HuH-7 (cell line): ENCODE measurements at places on chromosomes 12 and 14.

DNA sequence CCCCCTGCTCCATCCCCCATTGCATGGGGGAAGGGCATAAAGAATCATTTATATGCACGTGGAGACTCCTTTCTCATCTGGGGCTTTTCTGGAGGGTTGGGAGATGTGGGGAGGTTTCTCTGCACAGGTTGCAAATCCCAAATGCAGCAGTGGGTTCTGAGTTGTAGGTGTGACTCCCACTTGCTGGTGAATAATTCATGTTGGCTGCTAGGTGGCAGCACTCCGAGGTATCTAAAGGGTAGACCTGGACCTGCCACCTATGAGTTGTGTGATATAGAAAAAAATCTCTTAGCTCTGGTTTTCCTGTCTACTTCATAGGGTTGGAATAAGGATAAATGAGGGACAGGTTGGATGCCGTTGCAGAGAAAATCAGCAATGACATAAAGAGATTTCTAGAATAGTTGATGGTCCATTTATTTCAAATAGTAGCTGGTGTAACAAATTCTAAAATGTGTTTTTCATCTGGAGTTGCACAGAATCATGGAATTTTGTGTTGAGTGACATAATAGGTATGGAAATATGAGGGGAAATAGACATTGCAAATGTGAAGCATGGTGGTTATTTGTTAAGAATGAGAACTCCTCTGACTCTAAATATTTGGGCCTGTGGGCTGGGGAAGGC lies 4.6 kb downstream of the MARCHF9 start:
- DNase-seq = peak; percentile 82

GRCh38 chr14:76937181-76938091 lies 91.1 kb downstream of the IRF2BPL start:
- DNase-seq = no peak

DNA sequence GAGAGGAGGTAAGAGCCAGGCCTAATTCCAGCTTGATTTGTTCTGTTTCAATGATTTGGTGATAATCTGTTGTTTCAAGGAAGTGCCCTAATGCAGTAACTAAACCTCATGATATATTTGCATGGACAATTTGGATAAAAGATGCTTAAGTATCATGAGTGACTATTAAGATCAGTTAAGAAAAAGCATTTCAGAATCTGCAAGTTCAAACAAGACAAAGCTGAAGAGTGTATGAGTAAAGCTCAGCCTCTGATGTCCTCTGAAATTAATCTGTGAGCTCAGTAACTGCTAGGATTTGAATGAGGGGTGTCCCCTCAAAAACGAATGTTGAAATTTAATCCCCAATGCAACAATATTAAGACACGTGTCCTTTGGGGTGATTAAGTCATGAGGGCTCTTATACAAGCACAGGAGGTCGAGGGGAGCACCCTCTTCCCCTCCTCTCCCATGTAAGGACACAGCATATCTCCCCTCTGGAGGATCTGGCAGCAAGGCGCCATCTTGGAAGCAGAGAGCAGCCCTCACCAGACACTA lies 949.2 kb downstream of the GALC start:
- DNase-seq = no peak

DNA sequence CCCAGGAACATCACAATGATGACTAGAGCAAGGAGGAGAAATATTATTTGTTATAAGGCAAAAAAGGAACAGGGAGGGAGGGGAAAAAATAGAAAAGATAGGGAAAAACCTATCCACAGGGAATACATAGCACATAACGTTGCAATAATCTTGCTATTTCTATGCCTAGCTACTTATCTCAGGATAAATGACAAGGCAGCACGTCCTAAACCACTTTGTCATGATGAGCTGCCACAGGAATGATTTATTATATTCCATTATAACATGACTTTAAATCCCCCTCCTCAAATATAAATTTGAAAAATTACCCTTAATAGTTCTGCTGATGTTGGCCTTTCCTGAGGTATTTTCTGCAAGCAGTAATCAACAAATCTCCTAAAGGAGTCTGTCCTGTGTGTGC lies 76.7 kb downstream of the PEBP1 start:
- DNase-seq = no peak

DNA sequence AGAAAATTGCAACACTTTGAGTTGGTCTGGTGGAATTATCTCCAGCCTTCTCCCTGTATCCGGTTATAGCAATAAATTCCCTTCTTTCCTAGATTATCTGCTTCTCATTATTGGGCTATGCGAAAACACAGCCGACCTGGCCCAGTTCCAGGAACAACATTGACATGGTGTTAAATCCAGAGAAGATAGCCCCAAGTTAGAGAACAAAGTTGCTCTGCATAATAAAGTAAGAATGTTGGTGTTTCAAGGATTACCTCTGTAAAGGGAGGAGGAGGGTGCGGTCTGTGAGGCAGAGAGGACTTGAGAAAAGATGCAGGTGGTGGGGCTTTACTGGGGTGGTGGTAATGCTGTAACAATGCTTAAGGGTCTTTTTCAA lies 12.1 kb downstream of the TCL1A start:
- no peak for DNase-seq

DNA sequence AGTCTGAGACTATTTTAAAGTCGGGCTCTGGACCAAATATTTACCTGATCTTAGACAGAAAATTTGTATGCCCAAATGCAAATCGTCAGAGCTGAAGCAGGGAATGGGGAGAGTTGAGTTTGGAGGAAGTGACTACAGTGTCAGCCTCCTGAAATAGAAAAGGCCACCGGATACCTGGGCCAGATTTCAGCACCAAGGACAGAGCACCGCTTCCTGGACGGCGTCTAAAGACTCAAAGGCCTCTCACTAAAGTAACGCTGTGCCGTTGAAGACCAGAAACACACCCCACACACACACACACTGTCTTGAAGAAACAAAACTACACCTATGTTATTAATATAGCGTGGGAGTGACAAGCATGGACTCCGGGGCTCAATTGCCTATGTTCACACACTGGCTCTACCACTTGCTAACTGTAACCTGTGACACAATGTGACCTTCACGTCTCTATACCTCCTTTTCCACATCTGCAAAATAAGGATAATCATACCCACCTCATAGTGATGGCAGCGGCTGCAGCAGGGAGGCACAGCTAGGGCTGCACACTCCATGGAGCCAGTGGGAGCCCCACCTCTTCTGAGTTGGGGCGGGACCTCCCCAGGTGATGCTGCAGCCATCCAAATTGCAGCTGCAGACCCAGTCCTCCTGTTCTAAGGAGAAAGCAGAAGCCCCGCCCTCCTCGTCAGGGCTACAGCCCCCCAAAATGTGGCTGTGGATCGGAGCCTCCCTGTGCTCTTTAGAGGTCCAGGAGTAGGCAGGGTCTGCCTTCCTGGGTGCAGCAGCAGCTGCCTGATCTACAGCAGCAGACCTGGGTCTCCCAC lies 35.6 kb downstream of the KRT76 start:
- DNase-seq = peak; percentile 69
